ENCODE measurements at places on chromosomes 5 and 9.

DNA sequence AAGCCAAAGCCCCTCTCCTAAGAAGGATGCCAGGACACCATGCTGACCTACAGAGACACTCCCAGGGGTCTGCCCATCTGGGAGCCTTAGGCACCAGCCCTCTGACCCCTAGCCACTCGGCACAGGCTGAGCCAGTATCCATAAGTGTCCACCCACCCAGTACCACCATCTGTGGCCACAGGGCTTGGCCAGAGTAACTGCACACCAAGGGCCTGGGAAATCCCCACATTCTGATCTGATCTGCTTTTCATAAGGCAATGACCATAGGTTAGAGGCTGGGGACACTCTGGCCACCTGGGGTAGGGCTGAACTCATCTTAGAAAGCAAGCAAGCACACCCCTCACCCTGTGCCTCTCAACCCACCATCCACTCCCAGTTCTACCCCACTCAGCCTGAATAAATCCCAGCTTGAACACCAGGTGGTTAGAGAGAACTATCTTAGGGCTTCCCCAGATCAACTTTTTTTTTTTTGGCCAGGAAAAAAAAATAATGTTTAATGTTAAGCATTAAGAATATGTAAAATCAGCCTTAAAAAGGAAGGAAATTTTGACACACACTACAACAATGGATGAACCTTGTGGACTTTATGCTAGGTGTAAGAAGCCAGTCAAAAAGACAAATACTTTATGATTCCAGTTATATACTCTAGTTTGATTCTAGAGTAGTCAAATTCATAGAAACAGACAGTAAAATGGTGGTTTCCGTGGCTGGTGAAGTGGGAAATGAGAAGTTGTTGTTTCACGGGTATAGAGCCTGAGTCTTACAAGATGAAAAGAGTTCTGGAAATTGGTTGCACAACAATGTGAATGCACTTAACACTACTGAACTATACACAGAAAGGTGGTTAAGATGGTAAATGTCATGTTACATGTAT is 6.2 kb downstream of the GNPDA1 start:
- DNase-seq, result peak; percentile 24

GRCh38 chr5:178436326-178436940 is 153.8 kb downstream of the COL23A1 start:
- no peak for DNase-seq

DNA sequence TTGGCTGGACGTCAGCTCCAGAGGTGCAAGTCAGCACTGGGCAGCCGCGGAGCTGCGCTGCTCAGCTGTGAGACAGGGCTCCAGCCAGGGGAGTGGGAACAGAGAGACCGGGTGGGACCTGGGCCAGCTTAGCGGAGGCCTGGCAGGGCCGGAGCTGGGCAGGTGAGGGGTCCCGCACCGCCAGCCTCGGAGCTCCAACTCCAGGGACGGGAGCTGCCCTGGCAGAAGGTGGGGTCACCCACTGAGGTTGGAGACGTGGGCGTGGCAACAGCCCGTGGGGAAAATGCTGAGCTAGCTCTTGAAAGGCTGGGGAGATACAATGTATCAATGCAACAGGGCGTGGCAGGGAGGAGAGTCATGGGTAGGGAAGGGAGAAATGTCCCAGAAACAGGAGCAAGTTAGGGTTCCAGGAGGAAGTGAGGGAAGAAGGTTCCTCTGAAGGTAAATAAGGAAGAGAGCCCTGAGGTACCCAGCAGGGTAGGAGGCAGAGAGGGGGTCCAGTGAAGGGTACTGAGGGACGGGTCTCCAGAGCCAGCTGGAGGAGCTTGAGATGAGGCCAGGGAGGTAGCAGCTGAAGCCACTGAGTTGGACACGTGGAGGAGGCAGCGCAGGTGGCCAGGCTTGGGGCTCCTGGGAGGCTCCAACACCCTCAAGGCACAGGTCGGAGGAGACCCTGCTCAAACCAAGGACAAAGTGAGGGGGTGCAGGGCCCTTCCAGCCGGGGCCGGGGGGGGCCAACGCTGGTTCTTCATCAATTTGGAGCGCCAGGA is 736 bp upstream of the NKD2 start:
- no peak for DNase-seq

DNA sequence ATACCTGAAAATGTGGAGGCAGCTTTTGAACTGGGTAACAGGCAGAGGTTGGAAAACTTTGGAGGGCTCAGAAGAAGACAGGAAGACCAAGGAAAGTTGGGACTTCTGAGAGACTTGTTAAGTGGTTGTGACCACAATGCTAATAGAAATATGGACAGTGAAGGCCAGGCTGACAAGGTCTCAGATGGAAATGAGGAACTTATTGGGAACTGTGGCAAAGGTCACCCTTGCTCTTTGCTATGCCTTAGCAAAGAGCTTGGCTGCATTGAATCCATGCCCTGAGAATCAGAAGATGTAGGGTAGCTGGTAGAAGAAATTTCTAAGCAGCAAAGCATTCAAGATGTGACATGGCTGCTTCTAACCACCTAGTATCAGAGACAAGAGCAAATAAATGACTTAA is 244.4 kb upstream of the ADRA1B start:
- no peak for DNase-seq

GRCh38 chr5:154523709-154524108 is 45.7 kb upstream of the HAND1 start:
- DNase-seq, result no peak

- no peak for DNase-seq
Observed at GRCh38 chr9:11697126-11697525, 996.1 kb upstream of the TYRP1 start.

DNA sequence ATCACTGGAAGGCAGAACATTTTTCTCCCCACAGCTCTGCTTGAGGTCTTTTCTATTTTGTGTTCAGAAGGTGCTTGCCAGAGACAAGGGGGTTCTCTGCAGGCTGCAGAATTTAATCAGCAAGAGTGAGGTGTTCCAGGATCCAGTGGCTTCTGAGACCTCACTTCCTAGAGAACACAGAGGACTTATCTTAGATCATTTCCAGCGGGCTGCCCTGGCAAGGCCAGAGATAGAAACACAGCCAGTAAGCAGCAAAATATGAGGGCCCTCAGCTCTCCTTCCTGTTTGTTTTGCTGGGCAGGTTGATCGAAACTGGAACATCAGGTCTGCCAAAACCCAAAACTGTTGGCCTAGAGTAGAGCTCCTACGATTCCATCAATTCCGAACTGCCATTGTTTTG is 187.3 kb downstream of the DIRAS2 start:
- no peak for DNase-seq

DNA sequence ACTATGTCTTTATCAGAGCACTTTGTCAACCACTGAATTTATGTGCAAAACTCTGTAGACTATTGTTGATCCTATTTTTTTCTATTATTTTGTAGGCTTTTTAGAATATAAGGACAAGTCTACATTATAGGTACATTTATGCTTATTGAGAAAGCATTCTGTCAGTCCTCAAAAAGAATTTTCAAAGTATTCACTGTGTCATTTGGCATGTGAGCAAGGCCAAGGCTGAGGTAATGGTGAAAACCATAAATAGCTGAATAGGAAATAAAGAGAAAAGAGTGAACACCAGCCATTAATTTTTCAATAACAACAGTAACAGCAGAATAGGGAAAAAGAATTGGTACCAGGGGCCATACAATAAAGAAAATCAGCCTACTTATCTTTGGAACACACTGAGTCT is 21.0 kb downstream of the SKIC3 start:
- no peak for DNase-seq

DNA sequence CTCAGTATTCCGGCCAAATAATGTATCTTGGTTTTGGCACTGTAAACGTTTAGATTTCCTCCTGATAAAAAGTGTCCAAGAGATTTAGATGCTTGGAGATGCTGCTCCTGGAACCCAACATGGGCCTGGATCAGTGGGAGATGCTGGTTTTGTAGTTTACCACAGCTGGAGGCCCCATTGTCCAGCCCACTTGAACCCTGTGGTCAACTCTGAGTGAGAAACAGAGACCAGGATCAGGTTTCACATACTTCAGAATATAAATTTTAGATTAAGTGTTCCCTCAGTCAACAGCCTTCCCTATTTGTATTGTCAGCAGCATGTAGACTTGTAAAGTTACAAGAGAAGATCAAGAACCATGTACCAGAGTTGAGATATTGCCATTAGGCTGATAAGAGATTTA is 144.7 kb upstream of the C9orf72 start:
- no peak for DNase-seq

- no peak for DNase-seq
Observed at GRCh38 chr9:128164307-128164885, 4.3 kb downstream of the BBLN start.

DNA sequence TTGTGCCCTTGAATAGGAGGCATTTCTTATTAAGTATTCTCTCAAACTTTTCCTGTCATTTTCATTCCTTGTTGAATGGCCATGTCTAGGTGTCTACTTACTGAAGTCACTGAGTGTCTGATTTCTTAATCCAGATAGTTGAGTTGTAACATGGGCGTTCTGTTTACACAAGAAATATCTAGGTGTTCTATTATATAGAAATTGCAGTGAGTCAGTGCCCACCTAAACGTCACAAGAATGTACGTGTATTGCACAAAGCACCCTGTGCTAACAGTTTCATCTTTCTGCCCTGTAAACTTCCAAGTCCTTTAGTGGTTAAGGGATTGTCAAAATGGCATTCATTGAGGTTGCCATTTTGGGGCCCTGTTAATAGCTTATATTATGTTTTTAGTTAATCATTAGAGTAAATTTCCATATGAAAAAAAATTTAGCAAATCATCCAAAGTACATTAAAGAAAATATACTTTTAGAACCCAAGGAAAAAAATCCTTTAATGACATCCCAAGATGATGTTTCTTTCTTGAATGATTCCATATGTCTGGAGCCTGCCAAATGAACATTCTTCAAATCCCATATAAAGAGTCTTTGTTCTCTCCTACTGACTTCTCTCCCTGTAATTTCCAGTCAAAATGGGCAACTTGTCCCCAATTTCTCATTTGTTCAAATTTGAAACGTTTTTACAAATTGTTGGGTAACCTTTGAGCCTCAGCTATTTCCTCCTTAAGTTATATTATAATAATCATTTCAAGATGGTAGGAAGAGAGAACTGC is 114.2 kb downstream of the GOLPH3 start:
- no peak for DNase-seq

- no peak for DNase-seq
Observed at GRCh38 chr9:95381221-95381620, 63.7 kb upstream of the FANCC start.

- DNase-seq, result no peak
Observed at GRCh38 chr9:97660340-97660739, 26.7 kb downstream of the NCBP1 start.

DNA sequence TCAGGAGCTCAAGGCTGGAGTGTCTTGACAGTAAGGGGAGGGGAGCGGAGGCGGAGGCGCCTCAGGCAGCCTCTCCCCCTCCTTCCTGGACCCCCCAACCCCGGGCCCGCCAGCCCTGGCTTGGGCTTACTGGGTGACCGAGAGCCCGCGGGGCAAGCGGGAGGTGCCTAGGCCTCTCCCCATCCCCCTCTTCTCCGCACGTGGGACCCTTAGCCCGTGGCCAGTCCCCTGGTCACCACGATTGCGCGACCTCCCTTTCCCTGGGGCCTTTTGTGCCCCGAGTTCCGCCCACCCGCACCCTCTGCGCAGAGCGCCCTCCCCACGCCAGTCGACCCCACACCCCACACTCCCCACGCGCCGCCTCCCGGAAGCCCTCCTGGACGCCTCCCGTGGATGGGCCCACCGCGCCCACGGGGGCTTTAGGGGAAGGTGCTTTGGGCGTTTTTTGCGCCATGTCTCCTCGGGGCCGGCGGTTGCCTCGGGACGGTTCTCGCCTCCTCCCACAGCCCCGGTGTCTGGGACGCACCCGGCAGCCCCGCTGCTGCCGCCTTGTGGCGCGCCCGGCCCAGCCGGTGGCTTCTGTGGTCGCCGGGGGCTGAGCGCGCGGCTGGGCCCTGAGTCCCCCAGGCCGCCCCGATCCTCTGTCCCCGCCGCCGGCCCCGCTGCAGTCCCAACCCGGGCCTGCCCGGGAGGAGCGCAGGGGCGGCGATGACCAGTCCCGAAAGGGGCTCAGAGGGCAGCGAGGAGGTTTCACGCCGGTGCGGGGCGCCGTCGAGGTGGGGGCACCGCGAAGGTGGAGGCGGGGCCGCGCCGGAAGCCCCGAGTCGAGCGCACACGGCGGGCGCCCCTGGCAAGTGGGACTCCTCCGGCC is 3.2 kb downstream of the TOR4A start:
- no peak for DNase-seq

GRCh38 chr9:12716823-12717600 is 23.8 kb downstream of the TYRP1 start:
- DNase-seq, result no peak

DNA sequence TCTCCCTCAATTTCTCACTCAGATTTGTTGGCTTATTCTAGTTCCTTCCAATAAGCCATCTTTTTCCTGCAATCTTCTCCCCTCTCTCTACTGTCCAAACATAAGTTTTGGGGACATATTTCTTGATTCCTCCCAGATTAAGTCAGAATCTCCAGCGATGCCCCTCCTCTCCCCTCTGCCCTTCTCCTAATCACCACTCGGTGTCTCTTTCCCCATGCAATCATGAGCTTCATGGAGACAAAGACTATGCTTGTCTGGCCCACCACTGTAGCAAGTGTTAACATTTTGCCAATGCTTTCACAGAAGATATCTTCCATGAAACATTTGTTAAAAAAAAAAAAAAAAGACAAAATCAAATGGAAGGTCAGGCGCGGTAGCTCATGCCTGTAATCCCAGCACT is 42.4 kb downstream of the PDE6A start:
- DNase-seq, result no peak

DNA sequence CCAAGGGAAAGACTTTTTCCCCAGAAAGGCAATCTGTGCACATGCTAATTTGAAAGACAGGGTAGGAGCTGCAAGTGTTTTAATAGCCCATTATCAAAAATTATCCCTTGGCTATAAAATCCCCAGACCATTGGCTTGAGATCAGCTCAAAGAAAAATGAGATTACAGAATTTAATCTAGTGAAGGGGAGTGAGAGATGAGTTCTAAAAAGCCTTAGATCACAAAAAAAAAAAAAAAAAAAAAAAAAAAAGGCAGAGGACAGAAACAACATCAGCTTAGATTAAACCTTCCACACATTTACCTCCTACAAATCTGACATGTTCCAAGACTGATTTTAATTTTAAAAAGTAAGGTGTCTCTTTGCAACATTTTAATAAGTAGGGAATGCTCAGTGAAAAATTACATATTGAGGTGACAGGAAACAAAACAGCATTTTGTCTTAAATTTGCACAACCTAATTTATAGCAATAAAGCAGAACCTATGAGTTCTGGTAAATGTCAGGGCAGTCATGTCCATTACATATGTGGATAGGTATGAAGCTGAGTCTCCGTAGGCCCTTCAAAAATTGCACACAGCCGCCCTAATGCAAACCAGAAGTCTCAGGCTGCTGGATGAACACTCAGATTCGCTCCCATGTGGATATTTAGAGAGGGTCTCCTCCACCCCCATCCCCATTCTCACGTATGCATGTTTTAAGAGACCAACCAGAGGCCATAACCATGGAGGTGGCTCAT is 43.4 kb downstream of the NFIB start:
- DNase-seq, result no peak

- no peak for DNase-seq
Observed at GRCh38 chr9:83505282-83505681, 32.9 kb downstream of the FRMD3 start.

All from stimulated activated CD8-positive, alpha-beta memory T cell treated with anti-CD3 and anti-CD28 coated beads, Interleukin-7, amount 100 ng/mL, for 4 hours (primary cell).